ENCODE measurements at places on chromosomes 3 and 15.

GRCh38 chr3:76083992-76084391, 298.6 kb upstream of the ZNF717 start:
- DNase-seq = no peak

DNA sequence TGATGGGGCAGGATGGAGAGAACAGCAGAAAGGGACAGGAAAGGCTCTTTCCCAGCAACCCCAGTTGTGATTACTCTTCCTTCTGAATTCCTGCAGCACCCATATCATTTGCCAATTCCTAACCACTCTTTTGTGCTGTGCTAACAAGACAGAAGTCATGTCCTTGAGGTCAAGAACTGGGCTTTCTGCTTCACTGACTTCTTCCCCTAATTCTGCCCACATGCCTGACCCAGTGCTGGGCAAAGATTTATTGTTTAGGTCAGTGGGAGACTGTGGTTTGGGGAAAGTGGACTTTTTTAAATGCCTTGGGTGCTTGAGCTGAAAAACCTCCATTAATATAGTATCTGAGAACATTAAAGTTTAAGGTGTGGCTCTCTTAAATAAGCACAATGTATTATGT, 4.2 kb upstream of the EFCAB12 start:
- no peak for DNase-seq

GRCh38 chr3:65888980-65889706, 149.6 kb downstream of the MAGI1 start:
- no peak for DNase-seq

DNA sequence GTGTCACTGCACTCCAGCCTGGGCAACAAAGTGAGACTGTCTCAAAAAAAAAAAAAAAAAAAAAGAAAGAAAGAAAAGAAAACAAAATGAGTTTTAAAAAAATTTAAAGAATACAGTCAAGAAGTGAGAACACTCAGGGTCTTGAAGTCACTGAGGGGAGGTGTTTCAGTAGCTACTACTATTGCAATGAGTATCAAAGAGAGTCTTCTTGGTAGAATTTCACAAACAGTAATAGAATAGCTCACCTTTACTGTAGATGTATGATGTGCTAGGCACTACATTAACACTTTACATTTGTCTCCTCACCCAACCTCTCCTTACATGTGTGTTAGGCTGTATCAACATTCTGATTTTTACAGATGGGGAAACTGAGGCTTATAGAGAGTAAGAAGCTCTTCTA, 43.9 kb downstream of the EOMES start:
- DNase-seq = no peak

DNA sequence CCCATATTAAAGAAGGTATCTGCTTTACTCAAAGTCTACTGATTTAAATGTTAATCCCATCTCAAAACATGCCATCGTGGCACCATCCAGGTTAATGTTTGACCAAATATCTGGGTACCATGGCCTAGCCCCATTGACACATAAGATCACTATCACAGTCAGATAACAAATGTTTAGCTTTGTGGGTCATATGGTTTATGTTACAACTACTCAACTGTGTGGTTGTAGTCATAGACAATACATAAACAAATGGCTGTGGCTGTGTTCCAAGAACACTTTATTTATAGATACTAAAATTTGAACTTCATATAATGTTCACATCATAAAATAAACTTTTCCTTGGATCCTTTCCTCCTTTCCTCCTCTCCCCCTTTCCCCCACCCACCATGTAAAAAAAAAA, 9.8 kb upstream of the SNRPN start:
- no peak for DNase-seq

GRCh38 chr15:61537337-61537736, 308.2 kb upstream of the RORA start:
- DNase-seq = no peak

- no peak for DNase-seq
Observed at GRCh38 chr3:134647902-134648760, 2.7 kb downstream of the KY start.

DNA sequence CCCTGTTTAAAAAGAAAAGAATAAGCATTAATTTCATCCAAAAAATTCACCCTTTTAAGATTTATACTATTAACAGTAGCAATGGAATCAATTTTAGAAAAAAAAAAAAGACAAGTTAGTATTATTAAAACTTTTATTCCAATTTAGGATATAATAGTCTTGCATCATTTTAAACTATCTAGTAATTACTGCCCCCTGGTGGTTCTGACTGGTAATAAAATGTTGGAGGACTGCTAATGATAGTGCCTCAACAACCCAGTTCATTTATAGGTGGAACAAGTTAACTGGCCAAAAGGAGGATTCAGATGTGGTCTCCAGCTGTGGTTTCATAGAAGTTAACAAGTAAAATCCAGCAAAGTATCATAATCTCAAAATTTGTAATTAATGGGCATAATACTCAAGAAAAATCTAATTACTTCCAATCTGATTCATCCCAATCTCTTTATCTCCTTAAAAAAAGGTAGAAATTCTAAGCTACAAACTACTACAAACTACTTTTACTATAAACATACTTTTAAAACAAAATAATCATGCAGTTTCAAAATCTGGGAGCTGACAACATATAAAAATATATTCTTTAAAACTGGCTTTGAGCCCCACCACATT, 30.7 kb upstream of the WDR49 start:
- peak; percentile 72 for DNase-seq

GRCh38 chr3:47009225-47010110, 30.0 kb downstream of the NBEAL2 start:
- DNase-seq = peak; percentile 85

- DNase-seq = no peak
Observed at GRCh38 chr3:128933922-128934253, 54.5 kb downstream of the ACAD9 start.

DNA sequence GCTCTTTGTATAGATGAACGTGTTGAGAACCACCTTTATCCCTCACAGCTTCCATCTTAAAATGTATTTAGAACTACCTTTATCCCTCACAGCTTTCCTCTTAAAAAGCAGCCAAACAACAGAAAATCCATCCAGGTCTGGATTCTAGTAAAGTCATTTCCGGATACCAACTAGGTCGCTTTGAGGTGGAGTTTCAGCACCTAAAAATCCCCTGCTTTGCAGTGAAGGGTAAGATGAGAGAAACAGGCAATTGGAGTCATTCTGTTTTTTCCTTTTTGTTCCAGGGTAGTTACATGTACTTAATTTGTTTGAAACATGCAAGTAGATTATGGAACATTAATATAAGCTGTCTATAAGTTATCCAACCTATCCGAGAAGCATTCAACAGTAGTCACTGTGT, 192.0 kb downstream of the UBE2E2 start:
- DNase-seq = no peak

DNA sequence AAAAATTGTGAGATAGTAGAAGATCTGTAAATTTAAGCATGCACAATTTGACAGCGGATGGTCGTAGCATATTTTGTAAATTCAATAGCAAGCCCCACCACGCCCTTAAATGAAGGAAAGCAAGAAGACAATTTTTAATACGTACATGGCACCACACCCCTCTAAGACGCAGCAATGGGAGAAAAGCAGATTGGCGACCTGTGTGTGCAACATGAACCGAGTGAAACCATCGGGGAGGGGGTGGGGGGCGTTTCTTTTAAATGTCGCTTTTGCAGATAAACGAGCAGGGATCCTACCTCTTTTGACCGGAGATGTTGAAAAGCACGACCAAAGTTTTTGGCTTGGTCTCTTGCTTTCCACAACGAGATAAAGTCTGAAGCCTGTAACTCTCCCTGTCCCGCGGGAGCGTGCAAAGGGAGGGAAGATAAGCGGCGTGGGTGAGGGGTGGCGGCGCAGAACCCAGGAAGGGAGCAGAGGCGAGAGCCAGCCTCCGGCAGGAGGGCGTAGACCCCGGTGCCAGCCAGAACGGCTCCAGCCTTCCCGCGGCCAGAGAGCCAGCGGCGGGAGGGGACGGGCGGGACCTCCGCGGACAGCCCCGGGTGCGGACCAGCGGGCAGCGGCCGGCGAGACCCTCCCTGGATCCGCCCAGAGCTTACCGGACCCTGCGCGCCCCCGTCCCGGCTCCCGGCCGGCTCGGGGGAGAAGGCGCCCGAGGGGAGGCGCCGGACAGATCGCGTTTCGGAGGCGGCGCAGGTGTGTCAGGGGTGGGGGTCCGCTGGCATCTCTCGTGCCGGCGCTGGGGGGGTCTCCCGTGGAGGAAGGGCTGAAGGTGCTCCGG, at the start of gene CHL1:
CHL1 (plus strand) TSS at position 453 of the 838 bp plus-strand sequence. CDS start 123,014 bp downstream, outside the sequence.
- no peak for DNase-seq

- DNase-seq = no peak
Observed at GRCh38 chr3:107928084-107928445, 162.8 kb downstream of the CD47 start.

DNA sequence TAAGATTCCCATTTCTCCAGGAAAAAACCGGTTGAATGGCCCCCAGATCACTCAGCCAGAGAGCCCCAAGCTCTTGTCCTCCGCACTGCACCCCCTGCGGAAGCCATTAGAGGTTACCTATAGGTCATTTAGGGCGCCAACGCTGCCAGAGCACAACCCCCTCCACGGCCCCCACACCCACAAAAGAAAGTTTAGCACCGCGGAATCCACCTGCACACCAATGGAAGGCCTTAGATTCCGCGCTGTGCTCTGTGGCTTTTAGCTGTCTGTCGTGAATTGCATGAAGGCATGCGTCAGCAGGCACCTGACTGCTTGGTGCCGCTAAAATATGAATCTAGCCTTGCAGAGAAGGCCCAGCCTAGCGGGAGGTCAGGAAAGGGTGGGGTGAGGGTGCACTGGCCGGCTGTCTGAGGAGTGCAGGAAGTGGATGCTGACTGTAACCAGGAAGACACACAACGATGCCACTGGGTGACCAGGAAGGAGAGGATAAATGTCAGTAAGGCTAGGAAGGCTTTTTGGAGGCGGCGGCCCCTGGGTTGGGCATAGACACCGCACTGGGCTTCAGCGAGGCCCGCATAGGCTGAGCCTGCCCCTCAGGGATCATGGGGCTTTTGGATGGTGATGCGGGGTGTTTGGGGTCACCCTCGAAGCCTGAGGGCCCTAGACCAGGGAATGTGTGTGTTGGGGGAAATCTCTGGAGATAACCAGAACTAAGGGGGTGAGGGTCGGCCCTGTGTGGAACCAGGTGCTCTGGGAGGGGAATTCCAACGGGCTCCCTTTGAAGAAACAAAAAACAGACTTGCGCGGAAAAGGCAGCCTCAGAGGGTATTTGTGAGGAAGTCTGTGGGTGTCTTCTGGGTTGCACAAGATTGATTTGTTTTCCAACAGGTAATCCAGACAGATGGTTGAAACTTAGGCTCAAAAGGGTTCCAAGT, 976 bp upstream of the NUP210 start:
- peak; percentile 88 for DNase-seq

- no peak for DNase-seq
Observed at GRCh38 chr3:498487-498886, 301.9 kb downstream of the CHL1 start.

DNA sequence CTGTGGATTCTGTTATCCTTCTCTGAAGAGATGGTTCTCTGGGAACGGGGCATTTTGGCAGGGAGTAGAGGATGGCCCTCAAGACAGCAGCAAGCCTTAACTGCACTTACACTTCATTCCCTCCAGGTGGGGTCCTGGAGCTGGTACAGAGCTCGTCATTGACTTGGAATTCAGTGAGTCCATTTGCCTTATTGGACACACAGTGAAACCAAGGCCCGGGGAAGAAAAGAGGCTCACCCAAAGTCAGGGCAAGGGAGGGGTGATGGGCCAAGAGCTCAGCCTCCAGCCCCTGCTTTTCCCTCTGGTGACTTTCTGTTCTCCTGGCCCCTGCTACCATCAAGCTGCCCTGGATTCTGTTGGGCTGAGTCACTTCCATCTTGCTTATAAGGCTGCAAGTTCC, 125.6 kb downstream of the ETFA start:
- peak; percentile 33 for DNase-seq

GRCh38 chr3:71397046-71397445, 186.5 kb downstream of the FOXP1 start:
- no peak for DNase-seq
